Esophagus squamous epithelium (tissue), 5 donors: ENCODE measurements at places on chromosomes 5 and 9.

- DNase-seq = no peak
Measured at GRCh38 chr5:69467442-69468225, 25.0 kb upstream of the OCLN start.

- DNase-seq = no peak
Measured at GRCh38 chr9:72960446-72960845, 7.6 kb upstream of the ALDH1A1 start.

DNA sequence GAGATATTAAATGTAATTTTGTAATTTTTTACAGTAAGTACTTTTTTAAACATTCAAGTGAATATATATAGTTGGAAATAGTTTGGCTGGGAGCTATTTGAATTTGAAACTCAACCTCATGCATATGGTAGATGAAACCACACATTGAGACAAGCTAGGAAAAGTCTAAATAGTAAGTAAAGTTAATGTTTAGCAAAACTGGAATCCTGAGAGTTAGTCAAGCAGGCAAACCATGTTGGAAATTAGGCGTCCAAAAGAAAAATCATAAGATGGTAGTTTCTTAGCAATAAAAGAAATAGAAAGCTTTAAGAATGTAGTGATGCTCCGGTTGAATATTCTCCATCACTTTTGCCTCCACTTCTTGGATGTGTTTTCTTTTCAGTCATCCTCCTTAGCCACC is 657.1 kb upstream of the CDH10 start:
- no peak for DNase-seq

DNA sequence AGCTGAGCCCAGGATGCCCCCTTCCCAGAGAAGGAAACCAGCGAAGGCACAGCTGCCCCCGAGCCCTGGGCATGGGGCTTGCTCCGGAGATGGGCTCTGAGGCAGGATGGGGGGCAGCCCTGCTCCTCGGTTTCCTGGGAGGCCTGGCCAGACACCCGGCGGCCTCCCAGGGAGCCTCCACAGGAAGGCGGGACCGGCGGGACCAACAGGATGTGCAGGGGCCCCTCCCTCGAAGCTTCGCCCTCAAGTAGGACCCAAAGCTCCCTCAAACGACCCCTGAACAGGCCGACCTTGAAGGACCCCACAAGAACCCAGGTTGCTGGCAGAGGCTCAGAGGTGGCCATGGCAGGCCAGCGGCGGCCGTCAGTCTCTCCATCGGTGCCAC is 11.7 kb downstream of the EXD3 start:
- no peak for DNase-seq

DNA sequence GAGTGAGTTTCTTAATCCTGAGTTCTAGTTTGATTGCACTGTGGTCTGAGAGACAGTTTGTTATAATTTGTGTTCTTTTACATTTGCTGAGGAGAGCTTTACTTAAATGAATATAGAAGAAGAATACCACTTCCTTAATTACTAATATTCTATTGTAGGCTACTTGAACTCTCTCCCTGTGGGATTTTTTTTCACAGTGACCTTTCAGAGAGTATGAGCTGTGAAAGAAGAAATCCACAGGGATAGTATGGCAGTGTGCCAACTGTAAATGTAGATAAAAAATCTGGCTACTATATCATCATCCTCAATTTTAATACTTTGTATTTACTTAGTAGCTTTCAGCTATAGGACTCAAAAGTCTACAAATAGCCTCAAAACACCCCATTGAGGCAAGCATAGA is 67.3 kb downstream of the COMMD10 start:
- DNase-seq = no peak

GRCh38 chr5:95111141-95111540 is 173.8 kb downstream of the MCTP1 start:
- DNase-seq = no peak
